ENCODE measurements at places on chromosomes 4 and X.

- DNase-seq, result no peak
These were observed 213.2 kb downstream of the NR3C2 start for GRCh38 chr4:148229028-148229427.

- no peak for DNase-seq
These were observed 284.9 kb downstream of the FBXO8 start for GRCh38 chr4:173998471-173999144.

DNA sequence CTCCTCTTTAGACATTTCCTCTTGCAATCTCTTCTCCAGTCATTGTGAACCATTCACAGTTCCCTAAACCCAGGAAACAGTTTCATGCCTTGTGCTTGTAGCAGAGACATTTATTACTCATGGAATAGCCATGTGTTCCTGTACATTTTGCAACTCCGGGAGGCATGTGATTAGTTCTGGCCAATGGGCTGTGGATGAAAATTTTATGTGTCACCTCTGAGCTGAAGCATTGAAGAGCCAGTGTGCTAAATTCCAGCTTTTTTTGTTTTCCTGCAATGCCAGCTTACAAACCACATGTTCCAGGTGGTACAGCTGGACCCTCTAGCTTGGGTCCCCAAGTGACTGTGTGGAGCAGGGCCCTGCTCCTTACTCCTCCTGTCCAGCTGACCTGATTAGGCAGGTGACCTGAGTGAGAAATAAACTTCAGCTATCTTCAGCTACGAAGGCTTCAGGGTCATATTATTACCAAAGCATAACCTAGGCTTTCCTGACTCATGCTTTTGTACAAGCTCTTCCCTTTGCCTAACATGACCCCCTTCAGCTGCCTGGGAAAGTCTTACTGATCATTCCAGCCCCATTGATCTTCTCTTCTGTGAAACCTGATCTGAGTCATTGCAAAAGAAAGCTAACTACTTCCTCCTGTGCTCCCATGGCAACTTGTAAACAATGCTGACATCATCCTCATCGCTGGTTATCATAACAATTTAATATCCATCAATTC is 200.4 kb downstream of the PTTG2 start:
- DNase-seq, result peak; percentile 61

DNA sequence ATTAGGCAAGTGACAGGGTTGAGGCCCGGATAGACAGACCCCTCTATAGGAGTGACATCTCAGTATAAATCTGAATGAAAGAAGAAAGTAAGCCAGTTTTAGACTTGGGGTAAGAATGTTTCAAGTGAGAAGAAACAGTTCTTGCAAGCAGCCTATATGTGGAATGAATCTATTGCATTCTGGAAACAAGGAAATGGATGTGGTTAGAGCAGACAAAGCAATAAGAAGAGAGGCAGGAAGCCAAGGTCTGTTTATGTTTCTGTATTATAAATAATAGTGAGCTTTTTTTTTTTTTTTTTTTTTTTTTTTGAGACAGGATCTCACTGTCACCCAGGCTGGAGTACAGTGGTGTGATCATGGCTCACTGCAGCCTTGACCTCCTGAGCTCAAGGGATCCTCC is 255.8 kb downstream of the UNC5C start:
- no peak for DNase-seq

DNA sequence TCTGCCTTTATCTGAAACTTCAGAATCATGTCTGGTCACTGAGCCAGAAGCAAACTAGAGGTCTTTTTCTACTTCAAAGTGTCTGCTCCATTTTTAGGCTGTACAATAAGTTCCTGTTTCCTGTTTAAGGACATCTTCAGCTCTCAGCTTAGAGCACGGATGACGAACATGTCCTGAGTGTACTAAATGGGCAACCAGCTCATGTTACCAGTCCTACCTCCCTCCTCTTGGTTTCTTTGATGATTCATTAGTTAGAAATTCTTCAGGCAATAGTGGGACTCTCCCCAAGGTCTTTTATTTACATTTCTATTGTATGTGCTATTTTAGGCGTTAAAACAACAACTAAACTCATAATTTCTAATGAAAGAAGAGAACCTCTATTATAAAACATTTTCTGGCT is 58.0 kb downstream of the ENPEP start:
- no peak for DNase-seq

GRCh38 chr4:5918331-5918985 is 25.6 kb upstream of the CRMP1 start:
- no peak for DNase-seq

DNA sequence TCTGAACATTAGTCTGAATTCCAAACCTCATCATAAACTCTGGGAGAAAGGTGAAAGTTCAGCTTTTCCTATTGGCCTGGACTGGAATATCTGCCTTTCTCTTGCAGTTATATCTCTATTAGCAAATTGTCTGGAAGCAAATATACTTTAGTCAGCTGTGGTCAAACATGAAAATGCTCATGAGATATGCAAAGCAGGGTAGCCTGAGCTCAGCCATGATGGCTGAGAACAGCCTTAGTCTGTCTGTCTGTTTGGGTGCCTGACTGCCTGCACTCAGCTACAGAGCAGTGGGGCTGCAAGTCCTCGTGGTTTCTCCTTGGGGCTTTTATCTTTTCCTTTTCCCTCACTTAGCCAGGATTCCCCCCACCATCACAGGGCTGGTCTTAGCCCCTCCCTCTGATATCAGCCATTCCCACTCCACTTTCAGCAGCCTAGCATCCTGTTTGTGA is 19.5 kb upstream of the PGRMC2 start:
- DNase-seq, result no peak

DNA sequence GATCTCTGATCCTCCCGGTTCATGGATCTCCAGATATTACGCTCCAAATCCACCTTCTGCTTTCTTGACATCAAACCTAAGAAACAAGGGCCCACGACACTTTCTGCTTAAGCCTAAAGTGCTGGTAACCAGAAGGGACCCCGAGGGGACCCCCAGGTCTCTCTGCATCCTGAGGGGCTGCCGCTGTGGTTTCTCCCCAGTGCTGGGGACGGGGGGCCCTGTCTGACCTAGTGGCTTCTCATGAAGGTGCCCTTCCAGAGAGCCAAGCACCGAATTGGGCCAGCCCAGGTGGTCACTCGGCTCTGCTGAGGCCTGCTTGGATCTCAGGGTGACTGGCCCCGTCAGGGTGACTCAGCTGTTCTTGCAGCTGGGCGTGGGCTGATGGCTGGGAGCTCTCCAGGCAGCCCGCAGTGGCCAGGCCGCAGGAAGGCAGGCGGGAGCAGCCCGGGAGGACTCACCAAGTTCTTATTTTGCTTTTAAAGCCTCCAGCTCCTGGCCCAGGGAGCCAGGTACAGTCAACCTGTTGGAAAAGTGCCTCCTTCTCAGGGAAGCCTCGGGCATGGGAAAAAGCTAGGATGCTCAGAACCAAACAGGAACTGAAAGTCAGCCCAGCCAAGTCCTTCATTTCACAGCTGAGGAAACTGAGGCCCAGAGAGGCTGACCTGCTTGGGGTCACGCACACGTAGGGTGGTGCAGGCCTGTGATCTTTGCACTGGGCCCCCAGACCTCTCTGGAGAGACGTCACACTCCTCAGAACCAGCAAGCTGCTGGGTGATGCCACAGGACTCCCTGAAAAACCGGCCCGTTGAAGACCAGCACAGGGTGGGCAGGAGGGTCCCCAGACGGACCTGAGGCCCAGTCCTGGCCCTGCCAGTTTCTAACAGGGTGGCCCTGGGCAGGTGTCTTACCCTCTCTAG is 16.7 kb downstream of the BLOC1S4 start:
- no peak for DNase-seq
